ENCODE measurements at places on chromosomes 2 and 18. TPM values are rescaled to one million over a fixed set of nuclear protein-coding genes. Genes with fewer than 3 reads are reported as not detected.

DNA sequence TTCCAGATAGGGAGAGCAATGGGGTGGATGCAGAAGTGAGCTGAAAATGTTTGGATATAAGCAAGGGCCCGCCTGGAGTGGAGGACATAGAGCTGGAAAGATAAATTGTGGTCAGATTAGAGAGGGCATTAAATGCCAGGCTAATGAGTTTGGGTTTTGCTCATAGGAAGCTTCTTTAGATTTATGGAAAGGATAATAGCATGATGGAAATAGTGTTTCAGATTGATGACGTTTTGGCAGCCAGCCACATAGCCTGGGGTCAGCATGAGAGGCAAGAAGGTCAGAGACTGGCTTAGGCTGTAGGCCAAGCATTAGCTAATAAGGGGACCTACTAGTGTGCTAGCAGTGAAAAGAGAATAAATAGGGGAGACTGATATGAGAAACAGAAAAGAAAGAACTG, 321.6 kb downstream of the STK39 start:
- DNase-seq = no peak

- no peak for DNase-seq
Observed at GRCh38 chr2:124254621-124255020, 229.5 kb downstream of the CNTNAP5 start.

DNA sequence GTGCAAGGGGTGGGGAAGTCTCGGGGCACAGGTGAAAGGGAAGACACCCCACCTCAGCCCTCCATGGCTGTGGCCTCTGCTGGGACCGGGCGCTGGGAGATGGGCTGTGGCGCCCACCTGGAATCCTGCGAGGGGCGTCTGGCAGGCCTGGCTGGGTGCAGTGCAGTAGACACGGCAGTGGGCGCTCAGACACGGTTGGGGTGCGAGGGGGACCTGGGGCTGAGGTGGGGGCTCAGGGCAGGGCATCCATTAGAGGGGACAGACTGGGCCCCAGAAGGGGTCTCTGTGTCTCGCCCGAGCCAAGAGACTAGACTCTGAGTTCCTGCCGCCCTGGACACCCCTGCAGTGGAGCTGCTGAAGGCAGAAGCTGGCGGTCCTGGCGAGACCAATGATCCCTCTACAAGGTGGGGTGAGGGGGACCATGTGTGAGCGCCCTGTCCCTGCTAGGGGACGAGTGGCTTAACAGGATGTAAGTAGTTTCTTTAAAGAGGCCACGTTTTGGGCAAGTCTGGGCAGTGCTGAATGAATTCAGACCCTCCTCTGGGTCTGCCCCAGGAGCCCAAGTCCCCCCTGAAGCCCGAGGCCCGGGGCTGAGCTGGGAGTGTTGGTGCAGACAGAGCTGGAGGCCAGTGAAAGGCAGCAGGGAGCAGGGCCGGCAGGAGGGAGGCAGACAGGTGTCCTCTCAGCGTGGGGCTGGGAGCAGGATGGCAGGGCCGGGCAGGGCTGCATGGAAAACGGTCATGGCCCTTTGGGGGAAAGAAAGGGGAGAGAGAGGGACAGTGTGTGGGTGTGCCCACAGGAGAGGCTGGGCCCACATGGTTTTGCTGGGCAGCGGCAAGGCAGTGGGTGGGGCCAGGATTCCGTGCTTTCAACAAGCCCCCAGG, 57.2 kb downstream of the HS6ST1 start:
- DNase-seq = no peak

- no peak for DNase-seq
Observed at GRCh38 chr2:238420878-238421694, 5.6 kb upstream of the ASB1 start.

DNA sequence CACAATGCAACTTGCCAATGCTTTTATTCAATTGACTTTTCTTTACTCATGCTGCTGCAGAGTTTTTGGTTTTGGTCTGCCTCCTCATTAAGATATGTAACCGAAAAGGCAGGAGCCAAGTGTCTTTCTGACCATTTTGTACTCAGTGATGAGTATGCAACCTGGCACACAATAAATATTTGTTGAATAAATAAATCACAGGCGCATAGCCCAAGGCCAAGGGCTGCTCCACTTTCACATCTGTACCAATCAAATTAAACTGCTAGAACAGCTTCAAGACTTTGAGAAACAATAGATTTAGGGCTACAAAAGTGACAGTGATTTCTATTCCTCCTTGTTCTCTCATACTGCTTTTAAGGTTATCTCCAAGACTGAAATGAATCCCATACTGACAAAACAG, 828.2 kb downstream of the RNF144A start:
- DNase-seq = no peak

GRCh38 chr2:225282858-225283710, 116.4 kb upstream of the NYAP2 start:
- peak; percentile 31 for DNase-seq

- no peak for DNase-seq
Observed at GRCh38 chr2:159228081-159228581, 58.4 kb downstream of the WDSUB1 start.

DNA sequence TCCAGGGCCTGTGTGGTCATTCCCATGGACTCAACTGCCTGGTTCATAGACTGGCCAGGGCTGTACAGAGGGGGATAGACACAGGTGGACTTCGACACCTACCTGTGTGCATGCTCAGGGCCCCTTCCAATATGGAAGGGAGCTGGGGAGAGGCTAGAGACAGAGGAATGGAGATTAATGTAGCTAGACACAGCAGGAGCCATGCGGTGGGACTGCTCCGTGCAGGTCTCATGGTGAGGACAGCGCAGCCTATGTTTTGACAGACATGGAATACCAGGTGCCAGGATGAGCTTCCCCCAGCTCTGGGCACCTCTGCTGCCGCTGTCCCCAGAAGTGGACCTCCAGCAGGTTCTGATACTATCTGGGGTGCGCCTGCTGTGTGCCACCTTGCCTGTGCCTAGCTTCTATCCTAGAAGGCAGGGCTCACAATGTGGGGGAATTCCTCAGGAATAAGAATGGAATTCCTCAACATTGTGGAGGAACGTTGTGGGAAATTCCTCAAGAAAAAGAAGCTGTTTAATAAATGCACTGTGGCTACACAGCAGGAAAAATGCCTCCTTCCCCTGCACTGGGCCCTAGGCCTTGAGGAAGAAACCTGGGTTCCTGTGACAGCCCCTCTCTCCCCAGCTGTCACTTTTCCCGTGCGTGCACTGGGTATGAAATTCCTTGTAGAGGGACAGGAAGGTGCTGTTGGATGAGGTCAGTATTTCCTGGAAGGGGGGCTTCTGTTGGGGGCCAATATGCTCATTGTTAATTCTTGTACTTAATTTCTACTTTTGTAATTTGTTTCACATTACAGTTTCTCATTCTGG, 7.3 kb downstream of the IL1R1 start:
- DNase-seq = no peak

DNA sequence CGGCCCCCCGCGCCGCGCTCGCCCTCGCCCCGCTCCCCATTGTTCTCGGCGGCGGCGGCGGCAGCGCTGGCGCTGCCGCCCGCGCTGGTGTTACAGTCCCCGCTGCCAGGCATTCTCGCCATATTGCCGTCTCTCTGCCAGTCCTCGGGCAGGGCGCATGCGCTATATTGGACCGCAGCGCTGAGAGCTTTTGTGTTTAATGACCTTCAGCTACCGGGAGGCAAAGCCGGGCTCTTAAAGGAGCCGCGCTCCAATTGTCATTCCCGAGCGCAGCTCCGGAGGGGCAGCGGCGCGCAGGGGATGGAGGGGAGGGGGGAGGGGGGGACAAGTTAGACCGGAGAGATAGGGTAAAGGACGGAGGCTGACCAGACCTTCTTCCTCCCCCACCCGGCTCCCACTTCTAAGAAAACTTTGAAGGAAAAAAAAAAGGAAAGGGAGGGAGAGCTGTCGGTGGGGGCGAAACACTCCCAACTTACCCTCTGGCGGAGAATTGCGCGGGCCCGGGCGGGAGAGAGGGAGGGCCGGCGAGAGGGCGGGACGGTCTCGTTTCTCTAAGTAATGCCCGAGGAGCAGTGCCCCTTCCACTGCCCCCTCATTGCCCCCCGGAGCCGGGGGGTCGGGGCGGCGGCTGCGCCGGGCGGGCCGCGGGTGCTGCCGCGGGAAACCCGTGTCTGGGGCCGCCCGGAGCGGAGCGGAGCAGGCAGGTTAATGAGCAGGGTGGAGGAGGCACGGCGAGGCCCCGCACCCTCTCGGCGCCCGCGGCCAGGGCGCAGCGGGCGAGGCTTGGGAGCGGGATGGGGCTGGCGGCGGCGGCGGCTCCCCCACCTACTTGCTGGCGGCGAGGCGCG, at the start of gene KCTD1:
TSS of gene KCTD1 (minus strand) at position 139 of the 848 bp plus-strand sequence. CDS start at position 122, 17 bp downstream.
- peak; percentile 56 for DNase-seq

DNA sequence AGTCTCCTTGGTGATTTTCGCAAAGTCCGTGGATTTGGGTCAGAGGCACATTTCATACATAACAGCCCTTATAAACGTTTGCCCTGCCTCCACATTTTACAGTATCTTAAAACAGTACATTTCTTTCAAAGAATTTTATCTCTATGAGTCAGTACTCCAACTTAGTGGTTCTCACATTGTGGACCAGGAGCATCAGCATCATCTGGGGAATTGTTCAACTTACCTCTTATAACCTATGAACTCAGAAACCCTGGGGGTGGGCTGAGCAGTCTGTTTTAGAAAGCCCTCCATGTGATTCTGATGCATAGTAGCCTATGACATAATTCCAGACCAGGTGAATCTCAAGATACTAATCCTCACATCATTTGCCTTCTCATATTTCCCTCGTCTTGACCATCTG, 12.4 kb downstream of the SUPT7L start:
- no peak for DNase-seq

- no peak for DNase-seq
Observed at GRCh38 chr2:161414042-161415033, 1.8 kb upstream of the TBR1 start.

Gene ASXL2
- total RNA-seq = 29.2 TPM

Gene VIL1
- total RNA-seq = 0.49 TPM

Gene PLGLB1
- 1.3 TPM for total RNA-seq
